ENCODE measurements at places on chromosomes 2 and 18. TPM values are rescaled to one million over a fixed set of nuclear protein-coding genes. Genes with fewer than 3 reads are reported as not detected.

The RAX gene
- total RNA-seq: not detected

The DPY30 gene
- total RNA-seq: 37.3 TPM

The C2orf78 gene
- total RNA-seq: not detected

The ELP2 gene
- total RNA-seq: 90.9 TPM

The CNGA3 gene
- under 0.01 TPM for total RNA-seq

The HAAO gene
- total RNA-seq: 0.37 TPM

The ATP8B1 gene
- total RNA-seq: 43.2 TPM

The FAM124B gene
- not detected for total RNA-seq

The TNFAIP6 gene
- total RNA-seq: 23.5 TPM

The DSEL gene
- total RNA-seq: 119 TPM

The ST6GAL2 gene
- under 0.01 TPM for total RNA-seq

The TDRD15 gene
- total RNA-seq: not detected

The HJURP gene
- total RNA-seq: 15.1 TPM

The ANTXR1 gene
- total RNA-seq: 29.5 TPM

The STARD6 gene
- not detected for total RNA-seq

The BCL11A gene
- not detected for total RNA-seq

The FSHR gene
- total RNA-seq: not detected
